ENCODE measurements at places on chromosomes 6 and 20.

DNA sequence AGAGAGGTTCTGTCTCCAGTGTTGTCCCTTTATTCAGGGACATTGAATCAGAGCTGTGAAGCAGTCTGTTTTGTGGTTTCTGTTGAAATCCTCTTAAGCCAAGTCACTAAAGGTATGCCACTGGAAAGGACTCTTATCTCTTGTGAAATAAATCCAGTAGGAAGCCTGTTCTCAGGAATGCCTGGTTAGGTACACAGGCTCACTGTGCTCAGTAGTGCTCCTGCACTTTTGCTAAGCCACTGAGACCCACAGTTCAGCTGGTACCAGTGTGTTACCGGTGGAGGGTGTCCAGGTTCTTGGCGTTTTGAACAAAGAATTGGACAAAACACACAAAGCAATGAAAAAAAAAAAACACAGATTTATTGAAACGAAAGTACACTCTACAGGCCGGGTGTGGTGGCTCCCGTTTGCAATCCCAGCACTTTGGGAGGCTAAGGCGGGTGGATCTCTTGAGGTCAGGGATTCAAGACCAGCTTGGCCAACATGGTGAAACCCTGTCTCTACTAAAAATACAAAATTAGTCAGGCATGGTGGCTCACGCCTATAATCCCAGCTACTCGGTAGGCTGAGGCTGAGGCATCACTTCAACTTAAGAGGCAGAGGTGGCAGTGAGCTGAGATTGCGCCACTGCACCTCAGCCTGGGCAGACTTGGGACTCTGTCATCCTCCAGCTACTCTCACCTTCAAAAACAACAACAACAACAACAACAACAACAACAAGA lies 186.1 kb downstream of the JARID2 start:
- DNase-seq, result no peak

DNA sequence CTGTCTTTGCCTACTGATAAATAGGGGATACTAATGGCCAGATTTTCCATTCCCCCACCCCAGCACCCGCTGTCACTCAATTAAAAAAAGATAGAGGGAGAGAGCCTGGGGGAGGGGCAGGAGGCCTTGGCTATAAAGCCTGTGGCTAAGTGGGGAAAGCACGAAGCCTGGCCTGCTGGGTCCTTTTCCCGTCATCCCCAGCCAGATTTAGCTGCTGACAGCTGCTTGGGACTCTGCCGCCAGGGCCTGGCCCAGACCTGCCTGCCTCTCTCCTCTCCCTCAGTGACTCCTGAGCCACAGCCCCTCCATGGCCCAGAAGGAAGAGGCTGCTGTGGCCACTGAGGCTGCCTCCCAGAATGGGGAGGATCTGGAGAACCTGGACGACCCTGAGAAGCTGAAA lies at the start of gene APOBEC2:
Gene APOBEC2, plus strand, starts transcription at position 162 of the 400 bp plus-strand sequence. Its CDS starts 146 bp downstream, at position 308.
- DNase-seq, result no peak

DNA sequence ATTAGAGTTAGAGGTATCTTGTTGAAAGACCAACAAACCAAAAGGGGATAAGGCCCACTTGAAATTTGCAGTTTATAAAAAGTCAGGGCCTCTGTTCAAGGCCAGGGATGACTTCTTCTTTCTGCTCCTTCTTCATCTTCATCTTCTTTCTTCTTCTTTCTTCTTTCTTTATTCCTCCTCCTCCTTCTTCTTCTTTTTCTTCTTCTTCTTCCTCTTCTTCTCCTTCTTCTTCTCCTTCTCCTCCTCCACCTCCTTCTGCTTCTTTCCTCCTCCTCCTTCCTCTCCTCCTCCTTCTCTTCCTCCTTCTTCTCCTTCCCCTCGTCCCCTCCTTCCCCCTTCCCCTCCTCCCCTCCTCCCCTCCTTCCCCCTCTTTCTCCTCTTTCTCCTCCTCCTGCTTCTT lies 18.4 kb upstream of the ZNF292 start:
- DNase-seq, result no peak

GRCh38 chr20:40724566-40724965 lies 35.5 kb upstream of the MAFB start:
- no peak for DNase-seq

DNA sequence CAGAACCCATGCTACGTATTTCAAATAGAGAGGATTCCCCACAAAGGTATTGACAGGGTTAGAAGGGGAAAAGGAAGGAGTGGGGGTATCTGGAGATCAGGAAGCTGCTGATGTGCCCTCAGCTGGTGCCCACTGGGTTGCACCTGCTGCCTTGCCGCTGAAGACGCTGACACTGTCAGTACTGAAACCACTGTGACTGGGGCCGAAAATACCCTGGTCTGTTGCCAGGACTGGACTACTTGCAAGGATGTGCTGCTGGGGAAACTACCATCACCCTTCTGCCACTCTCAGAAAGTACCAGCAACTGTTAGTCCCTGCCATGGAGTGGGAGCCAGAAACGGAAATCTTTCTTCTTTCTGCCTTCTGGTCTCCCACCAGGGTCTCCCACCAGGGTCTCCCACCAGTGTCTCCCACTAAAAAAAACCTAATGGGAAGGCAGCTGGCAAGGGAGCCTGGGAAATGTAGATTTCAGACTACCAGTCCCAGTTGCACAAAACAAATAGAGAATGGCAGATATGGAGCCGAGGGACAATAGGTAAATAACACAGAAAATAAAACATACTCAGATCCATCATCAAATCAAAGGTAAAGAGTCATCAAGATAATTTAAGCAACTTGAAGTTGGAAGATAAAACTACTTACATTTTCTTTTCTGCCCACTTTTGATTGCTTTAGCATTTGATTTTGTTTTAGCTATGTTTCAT lies 204.8 kb downstream of the TPBG start:
- DNase-seq, result no peak

- DNase-seq, result no peak
These were observed 11.6 kb downstream of the ZKSCAN4 start for GRCh38 chr6:28240471-28240870.

DNA sequence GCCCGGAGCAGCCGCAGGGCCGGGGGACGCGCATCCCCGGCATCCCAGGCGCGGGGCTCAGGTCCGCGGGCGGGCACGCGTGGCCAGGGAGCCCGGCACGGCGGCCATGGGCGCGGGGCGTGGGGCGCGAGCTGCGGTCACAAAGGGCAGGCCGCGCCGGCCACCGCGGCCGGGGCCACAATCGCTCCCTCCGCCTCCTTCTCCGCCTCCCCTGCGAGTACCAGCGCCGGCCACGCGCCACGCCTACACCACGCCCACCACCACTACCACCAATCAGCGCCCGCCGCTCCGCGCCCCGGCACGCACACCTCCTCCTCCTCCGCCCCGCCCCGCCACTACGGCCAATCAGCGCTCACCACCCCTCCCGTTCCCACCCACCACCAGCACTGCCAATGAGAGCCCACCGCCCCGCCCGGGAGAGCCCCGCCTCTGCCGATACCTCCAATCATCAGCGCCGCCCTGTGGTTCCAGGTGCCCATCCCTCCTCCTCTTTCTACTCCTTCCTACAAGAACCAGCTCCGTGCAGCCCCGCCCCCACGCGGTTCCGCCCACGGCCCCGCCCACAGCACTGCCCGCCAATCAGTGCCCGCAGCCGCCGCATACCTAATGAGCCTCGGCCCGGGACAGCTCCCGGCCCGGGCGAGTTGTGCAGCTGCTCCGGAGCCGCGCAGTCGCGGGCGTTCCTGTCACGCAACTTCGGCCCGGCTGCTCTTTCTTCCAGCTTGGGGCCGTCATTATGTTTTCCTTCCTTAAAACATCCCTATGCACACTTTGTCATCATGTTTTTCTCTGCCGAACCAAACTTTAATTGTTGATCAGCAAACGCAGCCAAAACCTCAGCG lies at the start of gene RPS6KA2:
Gene RPS6KA2, minus strand, starts transcription at position 219 of the 842 bp plus-strand sequence. CDS start 232 bp downstream, outside the sequence.
- peak; percentile 97 for DNase-seq

- DNase-seq, result no peak
These were observed 150.5 kb downstream of the DNAH8 start for GRCh38 chr6:38865521-38866174.

DNA sequence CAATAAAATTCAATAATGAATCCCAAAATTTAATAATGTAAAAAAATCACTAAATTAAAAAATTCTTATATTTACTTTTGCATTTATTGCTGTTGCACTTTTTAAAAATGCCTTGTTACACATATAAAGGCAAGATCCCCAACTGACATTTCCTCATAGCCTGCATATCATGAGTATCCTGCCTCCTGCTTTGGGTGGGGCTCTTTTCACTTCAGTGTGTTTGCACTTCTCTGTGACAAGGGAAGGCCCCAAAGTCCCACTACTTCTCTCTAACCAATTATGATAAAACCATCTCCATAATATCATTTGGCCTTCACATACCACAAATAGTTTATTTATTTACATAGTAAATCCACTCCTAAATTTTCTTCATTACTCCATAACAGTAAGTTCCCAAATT lies 446.1 kb upstream of the MARCKS start:
- no peak for DNase-seq

GRCh38 chr20:50335866-50336265 lies 145.2 kb downstream of the CEBPB start:
- DNase-seq, result no peak

DNA sequence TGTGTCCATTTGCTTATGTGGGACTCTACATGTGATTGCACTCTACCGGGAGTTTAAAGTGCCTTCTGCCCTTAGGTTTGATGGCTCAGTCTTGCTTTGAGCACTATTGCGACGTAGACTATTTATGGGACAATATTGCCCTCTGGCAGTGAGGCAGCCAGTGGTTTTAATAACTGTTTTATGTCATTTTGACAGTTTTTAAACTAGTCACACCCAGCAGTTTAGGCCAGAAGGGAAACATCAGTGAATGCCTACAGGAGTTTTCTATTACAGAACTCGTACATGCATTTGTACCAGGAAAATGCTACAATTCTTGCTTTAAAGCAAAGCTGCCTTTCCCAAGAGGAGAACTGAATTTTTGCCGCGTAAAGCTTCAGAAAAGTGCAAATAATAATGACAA lies 813.7 kb downstream of the KIF16B start:
- no peak for DNase-seq

DNA sequence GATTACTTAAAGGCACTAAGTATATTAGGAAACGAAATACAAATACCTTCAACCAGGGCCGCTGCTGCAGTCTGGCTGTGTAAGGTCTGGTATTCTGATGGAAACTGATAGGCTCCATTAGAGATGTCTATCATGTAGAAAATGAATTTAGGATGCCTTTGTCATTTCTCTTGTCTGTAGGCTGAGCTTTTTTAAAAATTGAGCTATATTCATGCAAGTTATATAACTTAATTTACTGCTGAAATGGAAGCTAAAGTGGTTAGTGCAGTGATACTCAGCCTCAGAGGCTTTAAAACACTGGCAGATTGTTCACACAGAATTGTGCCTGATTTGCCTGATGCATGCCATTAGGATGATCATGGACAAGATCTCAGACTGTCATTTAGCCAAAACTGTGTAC lies 286.2 kb upstream of the QKI start:
- no peak for DNase-seq

DNA sequence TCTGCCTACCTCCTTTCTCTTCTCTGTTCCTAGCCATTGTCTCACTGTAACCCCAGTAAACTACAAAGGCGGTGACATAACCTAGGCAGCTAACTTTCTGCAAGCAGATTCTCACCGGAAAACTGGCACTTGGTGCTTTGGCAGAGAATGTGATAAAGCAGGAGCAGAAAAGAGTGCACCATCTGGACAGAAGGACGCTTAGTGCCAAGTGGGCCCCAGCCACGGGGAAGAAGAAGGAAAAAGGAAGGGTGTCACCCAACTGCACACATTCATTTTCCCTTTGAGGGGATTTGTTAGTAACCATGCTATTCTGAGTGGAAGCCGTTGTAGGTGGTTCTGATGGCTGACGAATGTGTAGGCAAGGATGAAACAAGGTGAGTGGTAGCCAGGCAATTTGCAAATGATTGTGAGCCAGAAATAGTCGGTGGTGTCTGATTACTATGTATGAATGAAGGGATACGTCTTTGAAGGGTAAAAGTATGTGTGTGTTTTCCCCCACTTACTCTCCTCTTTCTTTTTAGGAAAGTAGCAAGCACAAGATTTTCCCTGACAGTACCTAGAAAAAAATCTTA lies 148.3 kb upstream of the STXBP5 start:
- DNase-seq, result no peak

- DNase-seq, result no peak
These were observed 54.1 kb downstream of the ATXN1 start for GRCh38 chr6:16706911-16707783.

DNA sequence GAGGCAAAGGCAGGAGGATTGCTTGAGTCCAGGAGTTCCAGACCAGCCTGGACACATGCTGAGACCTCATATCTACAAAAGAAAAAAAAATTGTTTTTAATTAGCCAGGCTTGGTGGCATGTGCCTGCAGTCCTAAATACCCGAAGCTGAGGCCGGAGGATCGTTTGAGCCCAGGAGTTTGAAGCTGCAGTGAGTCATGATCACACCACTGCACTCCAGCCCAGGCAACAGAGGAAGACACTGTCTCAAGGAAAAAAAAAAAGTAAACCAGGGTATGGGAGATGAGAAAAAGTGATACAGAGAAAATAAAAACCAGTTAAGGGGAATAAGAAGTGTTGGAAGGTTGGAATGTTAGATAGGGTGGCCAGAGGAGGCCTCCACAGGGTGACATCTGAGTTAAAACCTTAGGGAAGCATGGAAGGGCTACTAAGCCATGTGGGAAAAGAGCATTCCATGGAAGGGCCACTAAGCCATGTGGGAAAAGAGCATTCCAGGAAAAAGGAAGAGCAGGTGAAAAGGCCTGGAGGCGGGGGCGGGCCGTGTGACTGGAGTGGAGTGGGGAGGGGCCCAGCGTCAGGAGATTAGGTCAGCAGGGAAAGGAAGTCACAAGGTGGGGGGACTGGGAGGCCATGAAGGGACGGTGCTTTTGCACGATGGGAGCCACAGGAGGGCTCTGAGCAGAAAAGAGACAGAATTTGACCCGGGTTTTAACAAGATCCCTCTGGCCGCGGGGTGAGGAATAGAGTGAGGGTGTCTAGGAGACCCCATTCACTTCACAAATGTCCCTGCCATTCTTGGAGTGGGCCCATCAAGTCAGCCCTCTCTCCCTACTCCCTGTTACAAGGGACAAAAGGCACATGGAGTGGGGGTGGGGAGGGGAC lies 18.3 kb downstream of the CPNE5 start:
- no peak for DNase-seq

DNA sequence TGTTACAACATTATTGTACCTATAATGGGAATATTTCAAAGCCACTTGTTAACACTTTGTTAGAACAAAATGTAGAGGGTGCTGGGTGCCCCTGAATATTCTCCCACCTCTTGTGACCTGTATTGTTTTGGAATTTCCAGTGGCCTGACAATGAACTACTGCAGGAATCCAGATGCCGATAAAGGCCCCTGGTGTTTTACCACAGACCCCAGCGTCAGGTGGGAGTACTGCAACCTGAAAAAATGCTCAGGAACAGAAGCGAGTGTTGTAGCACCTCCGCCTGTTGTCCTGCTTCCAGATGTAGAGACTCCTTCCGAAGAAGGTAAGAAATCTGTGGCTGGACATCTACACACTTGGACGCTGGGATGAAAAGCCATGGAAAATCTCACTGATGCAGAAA lies 28.9 kb downstream of the PLG start:
- DNase-seq, result peak; percentile 3

- DNase-seq, result no peak
These were observed 10.9 kb upstream of the KLHL32 start for GRCh38 chr6:96913621-96914020.

GRCh38 chr6:46352541-46353268 lies 138.5 kb downstream of the RCAN2 start:
- DNase-seq, result no peak

- no peak for DNase-seq
These were observed 32.8 kb upstream of the KCNQ5 start for GRCh38 chr6:72589096-72589495.

GRCh38 chr20:56504373-56505005 lies 20.1 kb upstream of the FAM209A start:
- DNase-seq, result peak; percentile 11

Measured in ACHN (cell line).